ENCODE measurements at places on chromosomes 1 and 21.
A peak's percentile ranks its signal among the peaks of the same experiment; 100 is the strongest.

GRCh38 chr21:14482165-14482564 lies 64.0 kb downstream of the SAMSN1 start:
- peak; percentile 20 for DNase-seq

DNA sequence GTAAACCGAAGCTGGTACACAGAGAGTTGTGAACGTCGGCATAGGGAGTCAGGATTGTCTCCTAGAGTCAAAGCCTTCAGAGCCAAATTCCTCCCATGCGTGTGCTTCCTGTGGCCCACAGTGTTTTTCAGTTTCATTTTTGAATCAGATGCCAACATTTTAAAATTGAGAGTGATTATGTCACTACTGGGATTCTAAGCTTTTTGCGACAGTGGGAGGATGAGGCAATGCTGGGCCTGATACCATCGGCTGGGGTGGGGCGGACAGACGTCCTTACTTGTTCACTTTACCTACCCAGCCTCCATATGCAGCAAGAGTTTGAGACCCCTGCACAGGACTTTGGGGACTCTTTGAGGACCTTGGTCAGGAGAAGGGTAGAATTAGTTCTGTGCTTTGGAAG lies 1.3 kb upstream of the KLHDC7A start:
- DNase-seq = no peak

GRCh38 chr1:155254714-155255242 lies 505 bp downstream of the ENTREP3 start:
- DNase-seq = no peak

- no peak for DNase-seq
Measured at GRCh38 chr1:229070168-229070567, 200.7 kb upstream of the RAB4A start.

- no peak for DNase-seq
Measured at GRCh38 chr1:113185463-113186104, 112.6 kb downstream of the LRIG2 start.

DNA sequence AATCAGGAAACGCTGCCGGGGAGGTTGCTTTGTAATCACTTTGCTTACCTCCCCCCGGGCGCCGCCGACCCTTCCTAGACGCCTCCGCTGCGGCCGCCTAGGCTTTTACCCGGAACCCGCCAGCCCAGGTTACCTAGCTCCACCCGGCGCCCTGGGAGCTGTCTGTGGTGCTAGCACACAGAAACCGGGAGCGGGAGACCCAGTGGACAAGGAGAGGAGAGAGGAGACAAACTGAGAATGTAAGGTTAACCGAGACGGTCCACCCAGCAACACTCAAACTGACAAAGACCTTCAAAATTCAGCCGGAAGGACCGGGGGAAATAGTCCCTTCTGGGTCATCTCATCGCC lies 9.8 kb downstream of the BARHL2 start:
- no peak for DNase-seq

GRCh38 chr1:97870589-97870988 lies 50.2 kb downstream of the DPYD start:
- no peak for DNase-seq

- DNase-seq = no peak
Measured at GRCh38 chr1:149986486-149987296, 23.8 kb downstream of the OTUD7B start.
